ENCODE measurements at places on chromosomes 7 and 10.

DNA sequence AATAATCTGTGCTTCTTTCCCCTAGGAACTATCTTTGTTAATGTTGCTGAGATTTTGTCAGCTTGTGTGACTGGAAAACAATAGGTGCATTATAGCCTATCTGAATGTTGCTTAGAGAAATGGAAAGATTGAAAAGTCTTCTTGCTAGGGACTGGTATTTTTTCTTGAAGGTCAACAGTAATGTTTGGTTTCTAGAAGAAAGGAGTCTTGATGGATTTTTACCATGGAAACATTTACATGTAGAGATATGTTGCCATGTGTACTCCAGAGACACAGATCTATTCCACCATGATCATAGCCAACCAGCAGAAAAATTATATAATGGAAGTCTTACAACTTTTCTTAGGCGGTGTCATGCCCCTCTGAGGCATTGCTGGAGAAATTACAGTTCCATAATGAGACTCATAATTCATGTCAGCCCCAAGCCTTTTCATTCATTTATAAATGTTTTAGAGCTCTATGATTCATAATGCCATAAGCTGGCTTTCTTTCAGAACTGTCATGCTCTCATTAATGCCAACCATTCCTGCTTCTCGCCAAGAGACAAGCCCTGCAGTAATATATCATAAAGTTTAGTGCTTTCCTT lies 175.1 kb upstream of the PTPRZ1 start:
- peak; percentile 16 for DNase-seq

GRCh38 chr10:17912754-17913153 lies 39.0 kb upstream of the SLC39A12 start:
- no peak for DNase-seq

DNA sequence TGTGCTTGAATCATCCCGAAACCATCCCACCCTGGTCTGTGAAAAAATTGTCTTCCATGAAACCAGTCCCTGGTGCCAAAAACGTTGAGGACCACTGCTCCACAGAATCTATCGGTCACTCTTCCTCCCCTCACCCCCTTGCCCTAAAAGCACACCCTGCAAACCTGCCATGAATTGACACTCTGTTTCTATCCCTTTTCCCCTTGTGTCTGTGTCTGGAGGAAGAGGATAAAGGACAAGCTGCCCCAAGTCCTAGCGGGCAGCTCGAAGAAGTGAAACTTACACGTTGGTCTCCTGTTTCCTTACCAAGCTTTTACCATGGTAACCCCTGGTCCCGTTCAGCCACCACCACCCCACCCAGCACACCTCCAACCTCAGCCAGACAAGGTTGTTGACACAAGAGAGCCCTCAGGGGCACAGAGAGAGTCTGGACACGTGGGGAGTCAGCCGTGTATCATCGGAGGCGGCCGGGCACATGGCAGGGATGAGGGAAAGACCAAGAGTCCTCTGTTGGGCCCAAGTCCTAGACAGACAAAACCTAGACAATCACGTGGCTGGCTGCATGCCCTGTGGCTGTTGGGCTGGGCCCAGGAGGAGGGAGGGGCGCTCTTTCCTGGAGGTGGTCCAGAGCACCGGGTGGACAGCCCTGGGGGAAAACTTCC lies 784 bp upstream of the SERPINE1 start:
- peak; percentile 60 for DNase-seq

- DNase-seq: no peak
Measured at GRCh38 chr7:73504017-73504416, 18.1 kb downstream of the BAZ1B start.

- no peak for DNase-seq
Measured at GRCh38 chr7:84837405-84837804, 349.5 kb downstream of the SEMA3D start.

GRCh38 chr10:72133517-72133916 lies 45.2 kb upstream of the SPOCK2 start:
- peak; percentile 48 for DNase-seq

DNA sequence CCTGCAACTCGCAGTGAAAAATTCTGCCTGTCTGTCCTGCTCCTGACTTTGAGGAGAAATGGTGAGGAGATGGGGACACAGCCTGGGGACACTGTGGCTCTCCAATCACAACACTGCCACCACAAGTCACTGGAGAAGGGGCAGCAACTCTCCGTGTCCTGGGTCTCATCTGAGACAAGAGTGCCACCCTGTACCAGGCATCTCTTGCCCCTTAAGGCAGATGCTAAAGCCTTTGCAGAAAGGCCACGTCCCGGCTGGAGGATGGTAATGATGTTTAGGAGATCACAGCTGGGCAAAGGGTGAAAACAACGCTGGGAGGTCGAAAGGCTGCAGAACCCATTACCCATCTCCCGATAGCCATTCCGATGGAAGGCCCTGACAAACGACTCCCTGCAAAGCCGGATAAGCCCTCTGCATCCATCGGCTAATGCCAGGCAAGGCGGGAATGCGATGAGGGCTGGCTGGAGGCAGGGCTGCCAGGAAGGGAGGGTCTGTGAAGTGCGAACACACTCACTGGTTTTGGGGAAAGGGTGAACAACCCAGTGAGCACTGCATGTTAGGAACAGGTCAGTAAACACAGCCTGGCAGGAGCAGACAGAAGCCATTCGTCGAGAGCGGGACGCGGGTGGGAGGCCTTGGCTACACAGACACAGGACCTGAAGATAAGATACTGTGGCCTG lies 190.8 kb downstream of the ADARB2 start:
- DNase-seq: peak; percentile 25

DNA sequence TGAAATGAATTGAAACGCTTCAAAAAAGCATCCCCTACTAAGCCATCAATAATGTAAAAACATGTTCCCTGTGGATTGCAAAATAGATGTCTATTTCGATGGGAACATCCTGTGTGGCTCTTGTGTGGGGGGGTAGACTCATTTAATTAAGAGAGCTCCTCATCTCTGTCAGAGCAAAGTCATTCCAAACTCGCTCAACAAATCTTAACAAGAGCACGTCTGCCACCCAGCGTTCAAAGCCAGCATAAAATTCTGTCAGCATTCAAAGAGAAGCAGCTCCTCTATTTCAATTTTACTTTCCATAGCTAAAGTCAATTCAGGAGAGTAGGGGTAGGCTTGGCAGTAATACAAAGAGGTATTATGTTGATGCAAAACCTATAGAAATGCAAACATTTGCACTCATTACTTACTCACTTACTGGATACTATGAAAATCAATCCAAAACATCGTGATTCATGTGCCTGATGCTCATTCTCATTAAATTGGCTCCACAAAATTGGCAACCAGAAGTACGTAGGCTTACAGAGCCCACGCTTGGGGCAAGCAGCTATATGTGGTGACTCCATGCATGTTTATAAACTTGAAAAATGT lies 114.9 kb downstream of the IPMK start:
- DNase-seq: peak; percentile 80

- no peak for DNase-seq
Measured at GRCh38 chr7:74439541-74439940, 14.2 kb upstream of the GTF2IRD1 start.

- DNase-seq: no peak
Measured at GRCh38 chr10:97547271-97547600, 25.3 kb upstream of the ANKRD2 start.

GRCh38 chr10:100632027-100632426 lies 96.3 kb downstream of the HIF1AN start:
- DNase-seq: peak; percentile 29

- no peak for DNase-seq
Measured at GRCh38 chr7:144884896-144885295, 49.0 kb upstream of the TPK1 start.

DNA sequence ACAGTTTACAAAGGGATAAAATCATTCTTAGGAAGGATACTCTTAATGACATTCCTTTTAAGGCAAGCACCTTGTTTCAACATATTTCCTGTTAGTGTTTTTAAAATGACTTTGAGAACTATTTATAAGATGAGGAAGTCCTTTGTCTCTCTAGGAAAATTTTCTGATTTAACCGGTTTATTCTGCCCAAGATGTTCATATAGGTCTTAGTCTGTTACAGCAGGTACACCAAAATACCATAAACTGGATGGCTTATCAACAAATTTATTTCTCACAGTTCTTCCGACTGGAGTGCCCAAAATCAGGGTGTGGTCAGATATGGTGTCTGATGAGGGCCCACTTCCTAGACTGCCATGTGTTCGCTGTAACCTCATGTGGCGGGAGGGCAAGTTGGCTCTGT lies 77.9 kb downstream of the GSAP start:
- DNase-seq: no peak

- no peak for DNase-seq
Measured at GRCh38 chr10:6221971-6222751, 19.4 kb downstream of the PFKFB3 start.

DNA sequence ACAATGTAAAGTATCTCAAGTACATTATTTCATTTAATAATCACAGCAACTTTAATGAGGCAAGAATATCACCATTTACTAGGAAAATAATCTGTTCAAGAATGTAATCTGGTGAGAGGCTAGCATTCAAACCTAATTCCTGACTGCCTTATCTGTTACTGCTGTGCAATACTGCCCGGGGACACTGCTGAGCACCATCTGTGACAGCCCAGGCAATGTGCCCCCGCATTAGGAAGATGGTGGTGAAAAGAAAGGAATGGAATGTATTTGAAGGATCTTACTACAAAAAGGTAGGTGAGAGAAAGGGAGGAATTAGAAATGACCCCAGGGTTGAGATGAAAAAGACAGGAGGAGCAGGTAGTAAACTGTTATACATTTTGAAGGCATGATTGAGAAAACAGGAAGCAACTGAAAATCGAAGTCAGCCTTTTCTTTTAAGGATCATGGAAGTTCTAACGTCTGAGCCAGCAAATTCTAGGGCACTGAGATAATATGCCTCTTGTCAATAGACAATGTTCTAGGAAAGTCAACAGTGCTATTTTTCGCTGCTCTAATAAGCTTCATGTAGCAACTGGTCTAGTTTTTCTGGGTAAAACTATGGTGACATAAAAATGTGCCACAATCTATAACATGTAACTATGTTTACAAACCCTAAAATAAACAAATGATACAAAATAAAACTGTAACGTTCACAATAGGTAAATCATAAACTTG lies 90.4 kb downstream of the ETV1 start:
- DNase-seq: no peak

- DNase-seq: no peak
Measured at GRCh38 chr7:29564496-29565223, 1.0 kb downstream of the PRR15 start.

DNA sequence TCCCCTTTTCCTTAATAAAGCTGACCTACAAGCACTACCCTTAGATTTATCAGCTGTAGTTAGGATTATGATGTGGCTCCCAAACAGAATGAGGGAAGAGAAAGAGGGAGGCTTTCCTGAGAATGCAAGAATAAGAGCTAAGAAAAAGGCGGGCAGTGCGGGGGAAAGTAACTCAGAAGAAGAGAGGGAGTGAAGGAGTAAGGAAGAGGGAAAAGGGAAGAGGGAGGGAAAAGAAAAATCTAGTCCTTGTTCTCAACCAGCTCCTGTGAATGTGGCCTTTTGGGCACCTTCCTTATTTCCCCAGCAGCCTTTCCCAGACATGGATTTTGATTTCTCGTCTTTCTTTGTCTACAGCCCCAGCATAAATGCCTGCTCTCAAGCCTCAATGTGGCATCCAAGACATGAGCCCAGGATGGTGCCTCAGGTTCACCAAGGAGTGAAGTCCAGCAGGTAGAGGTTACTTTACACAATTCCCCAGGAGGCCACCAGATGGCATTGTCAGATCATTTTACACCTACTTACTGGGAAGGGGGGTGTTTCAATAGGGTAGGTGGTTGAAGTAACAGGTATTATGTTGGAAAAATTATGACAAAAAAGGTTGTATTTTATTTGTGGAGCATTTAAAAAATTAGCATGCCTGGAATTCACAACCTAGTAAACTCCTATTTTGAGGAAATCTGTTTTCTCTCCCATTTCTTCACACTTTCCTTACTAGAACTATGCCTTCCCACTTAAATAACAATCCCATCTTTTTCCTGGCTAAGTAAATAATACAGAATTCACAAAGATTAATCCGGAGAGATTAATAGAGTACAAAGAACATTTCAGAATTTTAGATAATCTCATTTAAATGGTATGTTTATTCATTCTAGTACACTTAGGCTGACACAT lies 106.5 kb downstream of the HTR7 start:
- DNase-seq: peak; percentile 35

DNA sequence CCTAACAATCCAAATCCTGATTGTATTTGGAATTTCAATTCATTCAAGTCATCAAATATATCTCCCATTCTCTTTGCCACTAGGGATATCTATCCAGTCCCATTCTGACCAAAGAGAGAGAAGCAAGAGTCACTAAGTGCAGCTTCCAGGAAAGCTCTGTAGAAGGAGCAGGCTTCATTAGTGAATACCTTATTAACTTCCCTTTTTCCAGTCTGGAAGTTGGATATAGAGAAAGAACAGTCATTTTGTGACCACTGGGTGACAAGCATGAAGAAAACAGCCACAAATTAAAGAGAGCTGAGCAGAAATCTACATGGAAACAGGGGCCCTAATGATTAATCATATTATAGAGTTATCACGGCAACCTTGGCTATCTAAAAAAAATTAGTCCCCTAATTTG lies 190.7 kb upstream of the ADO start:
- DNase-seq: no peak

GRCh38 chr10:84727398-84727797 lies 399.0 kb downstream of the CCSER2 start:
- no peak for DNase-seq

GRCh38 chr10:24462291-24462813 lies 253.4 kb downstream of the KIAA1217 start:
- DNase-seq: no peak

DNA sequence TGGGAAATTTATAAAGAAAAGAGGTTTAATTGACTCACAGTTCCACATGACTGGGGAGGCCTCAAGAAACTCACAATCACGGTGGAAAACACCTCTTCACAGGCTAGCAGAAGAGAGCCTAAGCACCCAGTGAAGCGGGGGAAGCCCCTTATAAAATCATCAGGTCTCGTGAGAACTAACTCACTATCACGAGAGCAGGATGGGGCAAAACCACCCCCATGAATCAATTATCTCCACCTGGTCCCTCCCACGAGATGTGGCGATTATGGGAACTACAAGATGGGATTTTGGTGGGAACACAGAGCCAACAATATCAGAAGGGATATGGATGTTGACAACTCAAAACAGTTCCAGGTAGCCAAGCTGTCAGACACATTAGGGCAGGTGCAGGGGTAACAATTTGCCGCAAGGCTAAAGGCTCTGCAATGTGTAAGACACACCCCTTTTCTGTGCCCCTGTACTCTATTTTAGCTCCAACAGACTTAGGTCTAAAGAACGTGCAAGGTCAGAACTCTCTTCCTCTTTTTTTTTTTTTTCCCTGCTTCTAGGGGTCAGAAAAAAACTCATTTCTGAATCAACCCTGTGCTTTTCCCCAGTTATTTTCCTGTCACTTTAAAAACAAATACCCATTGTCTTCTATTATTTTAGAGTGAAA lies 30.7 kb upstream of the RBM20 start:
- DNase-seq: no peak

DNA sequence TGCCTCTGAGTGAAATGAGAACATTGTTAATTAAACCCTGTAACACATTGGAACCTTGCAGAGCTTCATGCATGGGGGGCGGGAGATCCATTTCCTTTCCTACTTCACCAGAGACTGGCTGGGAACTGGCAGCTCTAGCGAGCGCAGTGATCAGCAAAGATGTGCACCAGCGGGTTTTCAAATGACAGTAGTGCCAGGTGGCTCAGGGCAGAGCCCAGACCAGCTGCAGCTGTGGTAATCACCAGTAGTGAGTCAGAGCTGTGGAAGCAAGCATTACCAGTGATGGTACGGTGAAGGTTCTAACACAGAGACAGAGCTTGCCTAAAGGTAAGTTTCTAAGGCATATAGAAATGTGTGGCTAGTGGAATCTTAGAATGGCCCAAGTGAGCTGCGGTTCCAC lies 1009.7 kb upstream of the CELF2 start:
- DNase-seq: peak; percentile 18

- no peak for DNase-seq
Measured at GRCh38 chr7:75983471-75984129, 10.8 kb downstream of the TMEM120A start.

GRCh38 chr7:23532490-23533237 lies 883 bp upstream of the TRA2A start:
- no peak for DNase-seq
